ENCODE measurements at places on chromosomes 6 and 20.
A peak's percentile ranks its signal among the peaks of the same experiment; 100 is the strongest.

GRCh38 chr6:36129941-36130666 is at the start of gene MAPK13:
Gene MAPK13, plus strand, starts transcription at chr6:36130513. Its CDS starts 70 bp downstream, at chr6:36130583.
- DNase-seq: no peak

DNA sequence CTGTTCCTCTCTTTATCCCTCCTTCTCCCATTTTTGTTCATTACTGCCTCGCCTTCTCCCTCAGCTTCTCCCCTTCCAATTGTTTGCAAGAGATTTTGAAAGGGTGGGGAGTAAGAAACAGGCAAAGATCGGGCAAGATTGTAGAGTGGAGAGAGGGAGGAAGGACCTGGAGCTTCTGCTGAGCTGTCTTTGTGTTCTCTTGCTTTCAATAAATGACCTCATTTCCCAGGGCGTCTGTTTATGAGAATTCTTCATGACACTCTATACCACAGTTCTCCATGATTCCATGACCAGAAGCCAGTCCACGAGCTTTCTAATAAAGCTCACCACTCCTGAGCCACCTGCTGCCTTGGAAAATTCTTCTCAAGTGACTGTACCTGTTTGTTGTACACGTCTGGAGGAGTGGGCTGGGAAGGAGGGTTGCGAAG is 50.0 kb upstream of the PLEKHG1 start:
- DNase-seq: no peak

DNA sequence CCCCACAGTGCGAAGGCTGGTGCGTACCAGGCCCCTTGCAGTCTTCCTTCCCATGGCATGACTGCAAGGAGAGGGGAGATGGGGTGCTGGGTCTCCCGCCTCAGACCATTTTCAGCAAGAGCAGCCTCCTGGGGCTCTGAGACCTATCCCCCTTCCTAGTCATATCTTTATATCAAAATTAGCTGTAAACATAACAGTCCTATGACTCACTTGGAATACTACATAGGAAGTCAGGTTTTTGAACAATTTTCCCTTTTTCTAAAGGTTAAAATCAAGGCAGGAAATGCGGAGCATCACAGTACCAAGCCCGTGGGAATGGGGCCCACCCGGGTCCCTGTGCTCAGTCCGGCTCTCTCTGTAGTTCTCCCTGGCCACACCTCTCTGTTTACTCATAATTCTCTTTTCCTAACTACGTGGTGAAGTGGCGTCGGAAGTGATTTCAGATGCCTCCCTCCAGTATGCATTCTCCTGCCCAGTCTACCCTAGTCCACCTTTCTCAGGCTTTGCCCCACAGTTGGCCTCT is 109.8 kb upstream of the TMEM170B start:
- DNase-seq: no peak

DNA sequence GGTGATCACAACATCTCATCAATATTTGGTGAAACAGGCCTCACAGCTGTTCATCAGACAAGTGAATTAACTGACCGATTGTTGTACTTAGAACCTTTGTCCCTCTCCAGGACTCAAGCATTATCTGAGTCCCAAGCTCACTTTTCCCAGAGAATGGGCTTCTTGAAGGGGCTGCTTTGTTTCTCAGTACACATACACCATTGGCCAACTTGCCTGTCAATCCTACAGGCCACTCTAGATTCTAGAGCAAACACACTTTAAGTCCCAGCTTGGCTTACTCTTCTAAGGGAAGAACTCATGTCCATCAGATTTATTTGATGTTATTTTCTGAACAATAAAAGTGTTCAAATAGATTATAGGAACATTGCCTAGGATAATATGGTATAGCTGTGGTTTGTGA is 249.5 kb downstream of the BCKDHB start:
- DNase-seq: no peak

- no peak for DNase-seq
These were observed 22.7 kb upstream of the CTAGE9 start for GRCh38 chr6:131733376-131734016.

GRCh38 chr6:82702574-82702973 is 339.0 kb downstream of the TPBG start:
- DNase-seq: no peak

DNA sequence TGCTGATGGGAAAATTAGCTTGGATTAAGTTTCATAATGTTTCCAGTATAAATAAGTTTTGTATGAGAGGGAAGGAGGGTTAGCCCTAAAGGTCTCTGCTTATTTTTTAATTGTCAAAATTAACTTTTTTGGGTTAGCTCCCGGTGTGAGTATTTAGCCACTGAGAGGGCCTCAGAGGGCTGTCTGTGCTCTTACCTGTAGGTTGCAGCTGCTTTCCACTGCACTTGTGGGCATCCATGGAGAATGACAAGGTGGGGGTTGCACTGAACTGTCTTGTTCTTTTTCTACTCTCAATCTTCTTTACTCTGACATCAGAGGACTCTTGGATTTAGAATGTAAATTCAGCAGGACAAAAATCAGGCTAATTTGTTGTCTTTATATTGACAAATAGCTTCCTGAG is 81.4 kb downstream of the CD164 start:
- DNase-seq: no peak

GRCh38 chr6:38805692-38806091 is 90.6 kb downstream of the DNAH8 start:
- DNase-seq: no peak

GRCh38 chr6:136338486-136338885 is 48.8 kb upstream of the BCLAF1 start:
- DNase-seq: no peak

DNA sequence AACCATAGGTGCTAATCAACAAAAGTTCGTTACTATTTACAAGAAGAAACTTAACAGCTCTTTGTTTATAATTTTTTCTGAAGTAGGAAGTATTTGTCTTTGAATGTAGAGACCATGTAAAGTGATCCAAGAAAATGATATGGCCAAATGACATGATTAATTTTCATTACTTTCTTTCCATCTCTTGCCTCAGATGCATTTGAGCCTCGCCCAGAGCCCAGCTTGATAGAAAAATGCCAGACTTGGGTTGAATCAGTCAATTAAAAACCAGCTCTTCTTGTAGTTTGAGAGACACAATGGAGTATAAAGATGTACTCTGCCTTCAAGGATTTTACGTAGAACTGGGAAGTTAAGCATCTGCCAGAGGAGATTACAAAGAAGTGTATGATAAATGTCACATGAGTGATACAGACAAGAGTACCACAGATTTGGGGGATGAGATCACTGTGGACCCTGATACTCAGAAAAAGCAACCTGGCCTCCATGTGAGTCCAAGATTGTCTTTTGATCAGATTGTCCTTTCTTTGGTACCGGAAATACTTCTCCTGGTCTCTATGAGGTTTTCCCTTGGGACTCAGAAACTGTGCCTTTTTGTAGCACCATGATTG is 92.5 kb upstream of the SUPT3H start:
- no peak for DNase-seq

DNA sequence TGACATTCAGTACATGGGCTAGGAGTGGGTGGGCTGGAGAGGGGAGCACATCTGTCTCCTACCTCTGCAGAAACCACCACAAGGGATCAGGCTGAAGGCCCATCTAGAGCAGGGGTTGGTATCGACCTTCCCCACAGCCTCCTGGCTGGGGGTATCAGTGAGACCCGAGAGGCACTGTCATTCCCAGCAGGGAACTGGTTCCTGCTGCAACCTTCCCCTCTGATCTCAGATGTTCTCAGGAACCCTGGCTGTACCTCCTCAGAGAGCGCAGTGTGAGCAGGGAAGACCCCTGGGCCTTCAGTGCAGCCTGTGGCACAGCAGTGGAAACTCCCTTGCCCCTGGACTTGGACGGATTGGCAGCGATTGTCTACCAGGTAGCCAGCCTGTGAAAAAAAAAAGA is 7.8 kb downstream of the IP6K3 start:
- no peak for DNase-seq

GRCh38 chr6:159753081-159753872 is 8.6 kb upstream of the ACAT2 start:
- no peak for DNase-seq

DNA sequence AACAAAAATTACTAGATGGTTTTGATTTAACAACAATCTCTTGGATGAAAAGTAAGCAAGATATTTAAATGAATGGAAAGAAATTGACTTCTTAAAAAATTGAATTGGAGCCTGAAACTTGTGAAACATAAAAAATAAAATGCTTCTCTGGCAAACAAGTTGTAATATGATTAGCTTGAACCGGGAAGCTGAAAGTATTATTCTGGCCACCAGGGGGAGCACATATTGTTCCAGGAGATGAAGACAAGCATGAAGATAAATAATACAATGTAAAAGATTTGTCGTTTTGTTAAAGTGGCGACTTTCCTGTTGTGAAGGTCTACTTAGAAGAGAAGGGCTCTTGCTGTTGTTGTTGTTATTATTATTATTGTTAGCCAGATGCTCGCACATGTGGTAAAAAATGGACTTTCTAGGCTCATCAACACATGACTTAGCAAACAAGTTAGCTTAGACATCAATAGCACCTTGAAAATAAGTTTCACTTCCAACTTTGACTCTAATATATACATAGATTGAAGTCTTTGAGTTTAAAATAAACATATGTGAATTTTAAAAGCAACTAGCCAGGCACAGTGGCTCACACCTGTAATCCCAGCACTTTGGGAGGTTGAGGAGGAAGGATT is 14.2 kb downstream of the PAX1 start:
- peak; percentile 88 for DNase-seq
